Lung microvascular endothelial cell (primary cell): ENCODE measurements at places on chromosomes 11 and 22.

GRCh38 chr11:65225279-65226102, 36.3 kb upstream of the POLA2 start:
- peak; percentile 67 for DNase-seq

GRCh38 chr11:130160498-130161155, 1.0 kb downstream of the ST14 start:
- no peak for DNase-seq

GRCh38 chr11:76462317-76462716, 17.5 kb downstream of the EMSY start:
- DNase-seq = no peak

- DNase-seq = peak; percentile 37
Measured at GRCh38 chr11:63839508-63840355, 822 bp downstream of the MARK2 start.

DNA sequence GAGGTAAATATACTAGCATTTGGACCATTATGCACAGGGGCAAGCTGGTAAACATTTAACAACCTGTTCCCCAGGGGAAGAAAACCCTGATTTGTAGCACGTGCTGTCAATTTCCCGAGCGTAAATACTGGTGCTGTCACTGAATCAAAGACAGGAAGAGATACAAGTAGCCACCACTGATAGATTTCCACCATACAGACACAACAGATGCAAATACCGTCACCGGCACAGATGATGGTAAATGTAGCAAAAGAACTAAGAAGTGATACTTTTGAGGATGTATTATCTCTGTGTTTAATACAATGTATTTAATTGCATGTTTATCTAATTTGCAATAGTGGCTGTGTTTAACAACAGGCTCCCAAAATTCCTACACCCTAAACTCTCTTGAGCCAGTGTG, 39.6 kb downstream of the SHISAL1 start:
- DNase-seq = no peak

DNA sequence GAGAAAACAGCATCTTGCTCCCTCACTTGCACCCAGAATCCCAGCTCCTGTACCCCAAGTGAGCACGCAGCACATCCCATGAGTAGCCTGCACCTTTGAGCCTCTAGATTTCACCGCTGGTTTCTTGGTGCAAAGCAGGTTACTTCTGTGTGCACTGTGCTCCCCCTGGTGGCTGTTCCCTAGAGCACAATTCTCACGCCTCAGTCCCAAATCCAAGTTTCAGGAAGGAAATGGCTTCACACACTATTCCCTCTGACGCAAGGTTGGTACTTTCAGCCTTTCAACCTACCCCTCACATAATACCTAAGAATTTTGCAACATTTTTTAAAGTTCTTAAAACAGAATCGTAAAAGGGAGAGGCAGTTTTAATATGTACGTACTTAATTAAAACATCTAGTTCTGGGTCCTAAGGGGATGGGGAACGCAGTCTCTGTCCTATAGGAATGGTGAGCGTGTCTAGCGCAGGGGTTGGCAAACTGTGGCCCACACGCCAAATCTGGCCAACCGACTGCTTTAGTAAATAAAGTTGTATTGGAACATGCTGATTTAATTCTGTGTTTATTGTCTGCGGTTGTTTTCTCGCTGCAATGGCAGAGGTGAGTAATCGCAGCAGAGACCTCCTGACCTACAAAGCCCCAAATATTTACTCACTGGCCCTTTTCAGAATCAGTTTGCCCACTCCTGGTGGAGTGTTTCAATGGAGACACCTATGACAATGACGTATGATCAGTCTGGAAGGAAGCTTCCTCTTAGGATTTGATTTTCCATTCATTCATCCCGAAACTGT, 27.5 kb downstream of the DHCR7 start:
- peak; percentile 65 for DNase-seq

GRCh38 chr22:22926370-22927195, 39.0 kb downstream of the IGLL5 start:
- DNase-seq = no peak

DNA sequence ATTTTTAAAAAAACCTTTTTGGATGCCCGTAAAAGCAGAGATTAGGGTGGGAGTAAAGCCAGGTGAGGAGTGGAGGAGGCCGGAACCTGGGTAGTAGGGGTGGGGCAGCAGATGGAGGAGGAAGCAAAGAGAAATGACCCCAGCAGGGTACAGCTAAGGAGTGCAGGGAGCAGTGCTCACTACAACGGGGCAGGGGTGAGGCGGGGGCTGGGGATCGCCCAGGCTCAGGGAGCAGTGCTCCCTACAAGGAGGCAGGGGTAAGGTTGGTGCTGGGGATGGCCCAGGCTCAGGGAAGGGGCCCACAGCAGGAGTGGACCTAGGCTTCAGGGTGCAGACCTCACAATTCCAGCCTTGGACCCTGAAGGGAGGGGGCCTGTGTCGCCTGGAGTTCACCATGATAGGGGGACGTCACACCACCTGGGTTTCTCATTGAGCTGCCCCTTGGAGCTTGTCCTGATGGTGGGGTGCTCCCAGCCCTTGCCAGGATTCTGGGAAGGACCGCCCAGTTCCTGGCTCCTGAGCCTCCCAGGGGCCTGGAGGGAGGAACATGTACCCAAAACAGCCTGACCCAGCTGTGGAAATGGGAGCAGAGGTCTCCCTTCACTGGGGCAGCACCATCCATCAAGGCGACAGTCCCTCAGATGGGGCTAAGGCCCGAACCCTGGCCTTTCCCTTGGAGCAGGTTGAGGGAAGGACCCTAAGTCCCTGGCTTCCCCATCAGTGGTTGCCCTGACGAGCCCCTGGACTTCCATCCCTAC, 2.9 kb upstream of the PNPLA2 start:
- DNase-seq = no peak

DNA sequence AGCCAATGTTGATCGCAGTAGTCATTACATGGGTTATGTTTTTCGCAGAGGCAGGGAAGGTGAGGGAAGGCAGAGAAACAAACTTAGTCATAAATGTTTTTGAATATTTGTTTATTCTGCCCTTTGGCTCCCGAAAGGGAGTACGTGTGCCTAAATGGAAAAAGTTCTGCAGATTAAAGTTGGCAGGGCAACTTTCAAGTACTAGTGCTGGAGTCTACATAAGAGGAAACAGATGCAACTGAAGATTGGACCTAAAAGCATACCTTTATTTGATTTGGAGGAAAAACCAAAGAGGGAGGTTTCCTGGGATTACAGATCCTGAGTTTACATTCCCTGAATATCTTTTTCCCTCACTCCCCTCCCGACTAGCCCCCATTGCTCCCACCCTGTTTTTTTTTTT, 5.7 kb downstream of the HSD17B12 start:
- DNase-seq = peak; percentile 67

DNA sequence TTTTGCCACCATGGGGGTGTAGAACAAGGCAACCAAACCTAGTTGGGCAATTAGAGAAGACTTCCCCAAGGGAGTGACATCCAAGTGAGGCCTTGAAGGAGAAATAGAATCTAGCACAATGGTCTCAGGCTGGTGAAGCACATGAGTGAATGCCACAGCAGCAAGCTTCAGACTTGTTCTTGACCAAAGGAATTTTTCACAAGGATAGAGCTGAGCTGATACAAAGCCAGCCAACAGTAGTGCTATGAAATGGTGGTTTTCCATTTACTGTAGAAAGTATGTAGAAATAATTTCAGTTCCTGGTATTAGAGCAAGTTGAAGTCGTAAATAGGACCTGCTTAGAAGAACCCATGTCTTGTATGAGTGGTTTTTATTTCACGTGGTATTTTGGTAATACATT, 148.3 kb upstream of the RASSF10 start:
- DNase-seq = no peak

- DNase-seq = no peak
Measured at GRCh38 chr11:101707477-101707876, 123.7 kb upstream of the TRPC6 start.

- peak; percentile 91 for DNase-seq
Measured at GRCh38 chr22:33920927-33921524, 750 bp upstream of the LARGE1 start.

- peak; percentile 19 for DNase-seq
Measured at GRCh38 chr11:9150926-9151325, 59.5 kb upstream of the SCUBE2 start.

GRCh38 chr11:13728076-13728475, 59.6 kb downstream of the FAR1 start:
- DNase-seq = no peak

DNA sequence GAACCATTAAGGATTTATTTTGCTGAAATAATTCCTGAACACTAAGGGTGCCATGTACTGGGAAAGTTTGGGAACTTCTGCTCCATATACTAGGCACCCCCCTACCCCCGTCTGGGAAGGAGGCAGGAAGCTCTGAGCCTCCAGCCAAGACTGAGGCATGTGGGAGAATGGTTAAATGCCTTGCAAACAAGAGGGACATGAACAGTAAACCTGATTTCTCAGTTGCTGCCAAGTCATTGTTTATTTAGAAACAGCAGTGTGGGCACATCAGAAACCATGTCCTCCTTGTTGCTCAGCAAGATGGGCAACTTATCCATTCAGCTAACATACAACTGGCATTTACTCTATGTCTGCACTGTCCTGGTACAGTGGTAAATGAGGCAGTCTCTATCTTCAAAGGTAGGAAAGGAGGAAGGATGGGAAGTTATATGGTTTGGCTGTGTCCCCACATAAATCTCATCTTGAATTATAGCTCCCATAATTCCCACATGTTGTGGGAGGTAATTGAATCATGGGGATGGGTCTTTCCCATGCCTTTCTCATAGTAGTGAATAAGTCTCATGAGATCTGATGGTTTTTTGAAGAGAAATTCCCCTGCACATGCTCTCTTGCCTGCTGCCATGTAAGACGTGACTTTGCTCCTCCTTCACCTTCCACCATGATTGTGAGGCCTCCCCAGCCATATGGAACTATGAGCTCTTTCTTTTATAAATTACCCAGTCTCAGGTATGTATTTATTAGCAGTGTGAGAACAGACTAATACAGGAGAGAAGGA, 459.1 kb downstream of the MIAT start:
- DNase-seq = peak; percentile 14

DNA sequence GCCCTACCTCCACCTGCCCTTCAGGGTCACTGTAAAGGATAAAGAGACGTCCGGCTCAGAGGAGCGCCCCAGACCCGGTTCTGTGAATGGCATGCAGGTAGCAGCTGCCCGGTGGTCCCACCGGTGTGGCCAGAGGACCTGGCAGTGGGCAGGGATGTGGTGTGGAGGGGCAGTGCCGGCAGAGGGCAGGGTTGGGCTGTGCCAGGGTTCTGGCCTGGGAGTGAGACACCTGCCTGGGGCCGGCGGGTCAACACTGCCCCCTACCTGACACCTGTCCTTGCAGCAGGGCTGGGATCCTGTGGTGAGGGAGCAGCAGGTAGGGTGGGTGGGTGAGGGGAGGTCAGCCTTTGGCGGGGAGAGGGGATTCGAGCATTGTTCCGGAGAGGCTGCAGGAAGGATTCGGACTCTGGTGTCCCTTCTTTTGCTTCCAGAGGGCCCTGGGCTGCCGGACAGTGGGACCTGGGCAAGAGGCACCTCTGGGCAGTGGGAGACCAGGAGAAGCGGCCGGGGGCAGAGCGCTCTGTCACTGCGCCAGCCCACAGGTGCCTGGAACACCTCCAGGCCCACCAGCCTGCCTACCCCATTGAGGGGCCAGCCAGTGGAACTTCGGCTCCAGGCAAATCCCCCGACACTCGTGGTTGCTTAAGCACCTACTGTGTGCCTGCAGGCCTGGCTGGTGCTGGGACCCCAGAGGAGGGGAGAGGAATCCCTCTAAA, 1.6 kb upstream of the PHLDA2 start:
- peak; percentile 78 for DNase-seq

DNA sequence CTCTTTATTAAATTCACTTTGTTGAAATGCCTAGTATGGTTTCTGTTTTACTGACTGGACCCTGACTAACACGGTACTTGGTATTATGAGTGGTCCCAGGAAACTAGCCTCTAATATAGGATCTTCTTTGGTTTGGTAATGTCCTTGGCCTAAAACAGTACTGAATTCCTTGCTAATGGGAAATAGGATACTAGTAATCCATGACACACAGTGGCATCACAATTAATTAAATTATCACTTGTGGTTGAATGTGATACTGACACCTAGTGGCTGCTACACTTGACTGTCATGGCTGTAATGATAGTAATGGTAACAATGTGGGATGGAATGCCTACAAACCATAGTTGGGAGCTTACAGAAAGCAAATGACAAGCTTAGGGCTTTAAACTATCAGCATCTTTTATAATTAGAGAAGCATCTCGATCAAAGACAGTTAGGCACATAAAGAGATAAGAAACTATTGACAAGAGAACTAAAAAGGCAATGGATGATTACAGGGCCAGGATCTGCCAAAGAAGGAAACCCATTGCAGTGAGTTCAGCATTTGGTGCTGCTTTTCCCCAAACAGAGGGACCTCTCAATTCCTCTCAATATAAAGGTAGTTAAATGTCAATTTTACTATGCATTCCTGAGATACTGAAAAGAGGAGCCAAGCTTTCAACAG, 8.6 kb downstream of the DNHD1 start:
- peak; percentile 82 for DNase-seq

DNA sequence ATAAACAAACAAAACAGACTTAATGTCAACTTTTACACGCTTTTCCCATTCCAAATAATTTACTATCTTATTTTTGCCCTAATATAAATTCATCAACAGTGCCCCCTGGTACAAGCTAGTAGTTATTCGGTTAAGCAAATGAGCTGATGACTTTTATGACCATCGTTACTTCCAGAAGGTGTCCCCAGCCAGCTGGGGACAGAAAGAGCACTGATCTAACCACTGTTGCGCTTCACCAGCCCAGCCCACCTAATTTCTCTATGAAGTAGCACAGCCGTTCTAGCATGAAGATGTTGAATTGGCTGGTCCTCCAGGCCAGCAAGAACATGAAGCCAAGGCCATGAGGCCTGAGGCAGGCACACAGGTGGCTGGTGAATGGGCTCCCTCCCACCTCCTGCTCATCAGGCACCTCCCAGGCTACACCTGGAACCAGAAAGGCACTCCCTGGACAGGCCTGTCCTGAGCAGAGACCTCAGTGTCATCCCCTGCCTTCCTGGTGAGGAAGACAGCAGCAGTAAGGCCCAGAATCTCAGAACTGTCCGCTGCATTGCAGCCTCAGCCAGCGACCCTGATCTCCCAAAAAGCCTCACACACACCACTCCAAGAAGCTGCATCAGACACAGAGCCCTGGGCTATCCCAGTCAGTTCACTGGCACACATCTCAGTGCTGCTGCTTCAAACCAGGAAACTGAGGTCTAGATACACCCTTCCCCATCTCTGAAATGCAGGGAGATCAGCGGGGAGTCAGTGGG, 12.9 kb downstream of the GNB1L start:
- DNase-seq = no peak

GRCh38 chr11:75563978-75564552, 2.0 kb downstream of the SERPINH1 start:
- peak; percentile 87 for DNase-seq

- DNase-seq = no peak
Measured at GRCh38 chr22:35984183-35985175, 44.1 kb downstream of the RBFOX2 start.

GRCh38 chr11:22275600-22275999, 62.6 kb upstream of the SLC17A6 start:
- no peak for DNase-seq

- no peak for DNase-seq
Measured at GRCh38 chr22:32005453-32005852, 37.6 kb upstream of the SLC5A1 start.

DNA sequence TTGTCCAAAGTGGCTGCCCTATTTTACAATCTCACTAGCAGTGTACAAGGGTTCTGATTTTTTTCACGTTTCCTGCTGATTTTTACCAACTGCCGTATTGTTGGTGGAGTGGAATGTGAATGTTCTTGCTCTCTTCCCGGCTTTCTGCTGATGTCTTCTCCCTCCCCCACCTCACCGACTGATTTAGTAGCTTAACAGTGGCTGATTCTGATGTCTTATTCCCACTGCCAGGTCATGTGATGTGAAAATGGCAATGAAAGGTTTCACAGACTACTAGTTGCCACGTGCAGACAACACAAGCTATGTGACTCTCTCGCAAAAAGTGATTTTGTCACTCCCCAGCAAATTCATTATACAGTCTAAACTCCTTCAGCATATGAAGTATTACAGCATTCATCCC, 17.3 kb upstream of the NEU3 start:
- no peak for DNase-seq
